ENCODE measurements at places on chromosomes 3 and 15. TPM values are rescaled to one million over a fixed set of nuclear protein-coding genes. Genes with fewer than 3 reads are reported as not detected.

The RHOV gene
- total RNA-seq = not detected

The TEX55 gene
- total RNA-seq = not detected

The LRRC31 gene
- total RNA-seq = not detected

The ASB14 gene
- total RNA-seq = not detected

The SLMAP gene
- 57.2 TPM for total RNA-seq

Data from thoracic aorta endothelial cell (primary cell).